Caco-2 (cell line): ENCODE measurements at places on chromosomes 6 and 20. TPM values are rescaled to one million over a fixed set of nuclear protein-coding genes. Genes with fewer than 3 reads are reported as not detected.

DNA sequence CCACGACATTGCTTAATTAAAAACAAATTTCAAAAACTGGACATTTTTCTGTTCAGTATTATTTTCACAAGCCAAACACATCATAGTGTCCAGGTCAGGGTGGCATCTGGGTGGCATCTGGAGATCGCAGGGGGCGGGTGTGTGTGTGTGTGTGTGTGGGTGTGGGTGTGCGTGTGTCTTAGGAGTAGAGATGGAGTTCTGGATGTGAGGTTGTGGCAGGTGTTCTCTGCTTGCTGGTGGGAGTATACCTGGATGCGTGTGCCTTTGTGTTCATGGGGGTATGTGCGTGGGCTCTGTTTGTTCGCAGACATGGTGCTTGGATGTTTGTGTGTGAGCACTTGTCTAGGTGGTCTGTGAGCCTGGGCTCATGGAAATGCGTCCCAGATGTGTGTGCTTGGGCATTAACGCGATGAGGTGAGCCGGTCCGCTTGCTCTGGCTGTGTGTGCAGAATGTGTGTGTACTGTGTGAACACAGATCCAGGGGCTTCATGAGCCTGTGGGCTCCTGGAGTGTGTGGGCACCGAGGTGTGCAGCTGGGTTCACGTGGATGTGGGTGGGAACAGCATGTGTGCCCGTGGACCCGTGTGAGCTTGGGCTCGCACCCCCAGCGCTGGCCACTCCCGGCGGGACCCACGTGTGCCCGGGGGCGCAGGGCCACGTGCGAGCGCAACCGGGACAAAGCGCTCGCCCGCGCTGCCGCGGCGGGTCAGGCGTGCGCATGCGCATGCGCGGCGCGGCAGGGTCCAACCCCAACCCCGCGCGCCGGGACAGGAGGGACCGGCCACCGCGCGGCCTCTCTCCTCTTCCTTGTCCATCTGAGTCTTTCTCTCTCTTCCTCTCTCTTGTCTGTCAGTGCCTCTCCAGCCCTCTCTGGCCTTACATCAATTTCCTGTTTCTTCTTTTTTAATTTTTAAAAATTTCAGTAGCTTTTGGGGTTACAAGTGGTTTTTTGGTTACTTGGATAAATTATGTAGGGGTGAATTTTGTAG lies 60.4 kb downstream of the SRC start:
- H3K4me3 ChIP-seq: peak overlapping the region; percentile 39
- no peaks in the 10 kb centered on the region for H3K27me3 ChIP-seq
- peaks cover 10% of the 10 kb centered on the region; the same call in 1 of the 2 replicates for H3K36me3 ChIP-seq

GRCh38 chr20:44258226-44258890 lies 11.2 kb downstream of the GDAP1L1 start:
- H3K4me1 ChIP-seq: no peaks in the 10 kb centered on the region
- H3K27me3 ChIP-seq: no peaks in the 10 kb centered on the region
- no peak overlapping the region for H3K27ac ChIP-seq
- no peak for DNase-seq
- H3K36me3 ChIP-seq: no peaks in the 10 kb centered on the region

DNA sequence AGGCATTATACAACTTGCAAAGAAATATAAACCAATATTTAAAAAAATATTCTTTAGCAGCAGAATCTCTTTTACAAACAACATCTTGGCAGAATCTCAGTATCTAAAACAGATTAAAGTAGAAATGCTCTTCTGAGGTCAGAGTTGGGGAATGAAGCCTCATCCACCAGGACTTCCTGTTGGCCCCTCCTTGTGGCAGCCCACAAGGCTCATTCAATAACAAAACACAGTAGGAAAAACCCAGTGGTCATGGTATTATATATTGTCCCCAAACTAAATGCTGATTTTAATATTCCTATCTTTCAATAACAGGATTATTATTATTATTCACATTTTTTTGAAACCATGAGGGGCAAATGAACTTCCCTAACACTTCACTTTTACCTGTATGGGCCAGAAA lies 368.6 kb downstream of the BTBD9 start:
- no peaks in the 10 kb centered on the region for H3K4me1 ChIP-seq
- H3K27me3 ChIP-seq: no peaks in the 10 kb centered on the region
- DNase-seq: no peak
- no peaks in the 10 kb centered on the region for H3K36me3 ChIP-seq
- H3K27ac ChIP-seq: no peak overlapping the region

- H3K4me3 ChIP-seq: no peak overlapping the region
- H3K36me3 ChIP-seq: no peaks in the 10 kb centered on the region
- no peaks in the 10 kb centered on the region; the same call in 1 of the 2 replicates for H3K27me3 ChIP-seq
- H3K4me1 ChIP-seq: no peaks in the 10 kb centered on the region
- no peak for DNase-seq
These were observed 47.9 kb upstream of the ID4 start for GRCh38 chr6:19789100-19789803.

DNA sequence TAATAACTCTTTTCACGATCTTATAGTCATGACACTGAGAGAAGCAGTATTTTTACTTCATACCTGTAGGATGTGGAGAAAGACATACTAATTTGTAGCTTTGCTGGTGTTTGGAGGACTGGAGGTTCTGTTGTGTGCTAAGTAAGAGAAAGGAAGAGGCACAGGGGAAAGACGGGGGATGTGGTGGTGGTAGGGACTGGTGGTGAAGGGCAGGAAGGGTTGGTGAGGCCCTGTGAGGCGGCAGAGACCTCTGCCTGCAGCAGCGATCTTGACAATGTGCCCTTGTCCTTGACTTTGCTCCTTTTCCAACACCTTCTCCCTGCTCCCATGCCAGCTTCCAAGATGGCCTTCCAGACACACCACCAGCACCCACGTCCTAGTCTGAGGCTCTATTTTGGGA lies 32.6 kb upstream of the MPC1 start:
- H3K4me1 ChIP-seq: peaks cover 3% of the 10 kb centered on the region; the same call in 1 of the 2 replicates
- no peak overlapping the region for H3K27ac ChIP-seq
- no peak for DNase-seq

- no peak overlapping the region for H3K4me3 ChIP-seq
- no peaks in the 10 kb centered on the region for H3K4me1 ChIP-seq
- DNase-seq: no peak
- H3K27ac ChIP-seq: no peak overlapping the region
These were observed 293.3 kb downstream of the HACE1 start for GRCh38 chr6:104566411-104566810.

DNA sequence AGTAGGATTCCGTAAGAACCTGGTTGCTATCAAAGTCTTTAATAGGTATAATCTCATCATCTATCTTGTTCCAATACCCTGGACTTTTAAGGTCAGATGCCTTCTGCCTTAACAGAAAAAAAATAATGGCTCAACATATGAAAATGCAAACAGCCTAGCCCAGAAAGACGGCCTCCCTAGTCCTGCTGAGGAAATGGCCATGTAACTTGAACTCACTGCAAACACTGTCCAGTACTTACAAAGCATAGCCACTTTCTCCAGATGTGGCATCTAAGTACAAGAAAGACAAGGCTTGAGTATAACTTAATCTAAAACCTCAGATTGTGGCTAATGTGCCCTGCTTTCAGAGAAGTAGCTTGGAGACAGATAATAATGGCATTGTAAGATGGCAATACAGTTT lies 26.5 kb downstream of the FASTKD5 start:
- no peaks in the 10 kb centered on the region for H3K36me3 ChIP-seq
- H3K4me3 ChIP-seq: no peak overlapping the region
- no peak for DNase-seq
- H3K27ac ChIP-seq: no peak overlapping the region
- H3K4me1 ChIP-seq: no peaks in the 10 kb centered on the region
- H3K27me3 ChIP-seq: no peaks in the 10 kb centered on the region

- peaks cover 23% of the 10 kb centered on the region for H3K4me1 ChIP-seq
- H3K36me3 ChIP-seq: no peaks in the 10 kb centered on the region
- H3K27me3 ChIP-seq: no peaks in the 10 kb centered on the region
- DNase-seq: peak; percentile 60
These were observed 710 bp downstream of the BTBD9 start for GRCh38 chr6:38638941-38639497.

- no peak overlapping the region for H3K27ac ChIP-seq
- no peak overlapping the region for H3K4me3 ChIP-seq
- no peak for DNase-seq
These were observed 28.5 kb upstream of the TMEM14A start for GRCh38 chr6:52642368-52642767.

DNA sequence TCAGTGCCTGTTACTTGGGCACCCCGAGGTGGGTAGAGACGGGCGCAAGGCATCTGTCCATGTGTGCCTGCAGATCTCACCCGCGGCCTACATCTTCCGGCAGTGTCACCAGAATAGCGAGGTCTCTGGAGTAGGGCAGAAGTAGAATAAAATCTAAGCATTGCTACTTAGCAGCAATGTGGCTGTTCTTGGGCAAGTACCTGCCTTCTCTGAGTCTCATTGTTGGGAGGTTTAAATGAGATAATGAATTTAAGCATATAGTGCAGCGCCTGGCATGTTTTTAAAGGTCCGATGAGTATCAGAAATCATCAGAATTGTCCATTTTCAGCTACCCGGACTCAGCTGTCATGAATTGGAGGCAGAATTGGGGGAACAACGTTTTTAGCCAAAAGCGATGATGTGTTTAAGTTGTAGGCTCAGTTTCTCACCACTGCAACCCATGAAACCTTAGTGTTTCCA lies 800 bp downstream of the ABCC10 start:
- no peaks in the 10 kb centered on the region for H3K27me3 ChIP-seq
- peak overlapping the region; percentile 80 for H3K27ac ChIP-seq
- H3K4me1 ChIP-seq: 0 out of 2 replicates have a peak, but pooled peaks cover 4% of the 10 kb centered on the region
- H3K4me3 ChIP-seq: peak overlapping the region; percentile 96
- H3K36me3 ChIP-seq: peaks cover 2% of the 10 kb centered on the region; the same call in 1 of the 2 replicates

GRCh38 chr6:150478656-150479545 lies 110.1 kb downstream of the IYD start:
- no peaks in the 10 kb centered on the region for H3K36me3 ChIP-seq
- DNase-seq: no peak
- no peaks in the 10 kb centered on the region for H3K27me3 ChIP-seq
- no peak overlapping the region for H3K27ac ChIP-seq

GRCh38 chr20:37317316-37317715 lies 27.9 kb downstream of the MANBAL start:
- H3K27ac ChIP-seq: no peak overlapping the region
- peaks cover 5% of the 10 kb centered on the region for H3K36me3 ChIP-seq
- no peak overlapping the region for H3K4me3 ChIP-seq
- H3K4me1 ChIP-seq: peaks cover 7% of the 10 kb centered on the region; the same call in 1 of the 2 replicates
- no peak for DNase-seq
- H3K27me3 ChIP-seq: no peaks in the 10 kb centered on the region

The HINT3 gene
- total RNA-seq: 20.2 and 24.6 TPM in 2 replicates

The CFAP206 gene
- 0.23 TPM in 1 of 2 replicates, not detected in the other for total RNA-seq

The ID4 gene
- total RNA-seq: not detected in 2 replicates
